IPS-NIHi11 (cell line): ENCODE measurements at places on chromosomes 1 and 21.

- no peak for DNase-seq
Observed at GRCh38 chr1:46219551-46220520, 16.7 kb downstream of the LURAP1 start.

DNA sequence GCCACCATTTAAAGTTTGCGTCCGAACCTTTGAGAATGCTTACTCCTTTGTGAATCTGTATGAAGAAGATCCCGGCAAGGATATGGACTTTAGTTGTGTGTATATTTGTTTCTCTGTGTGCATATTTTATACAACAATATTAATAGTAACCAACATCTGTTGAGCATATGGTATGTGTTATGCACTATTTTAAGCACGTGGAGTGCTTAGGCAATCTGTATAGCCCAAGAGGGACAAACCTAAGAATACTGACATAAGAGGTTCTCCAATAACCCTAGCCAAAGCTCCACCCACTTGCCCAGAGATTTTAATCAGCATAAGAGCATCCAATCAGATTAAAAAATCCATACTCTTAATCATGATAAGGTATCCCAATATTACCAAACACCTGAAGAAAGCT lies 92.7 kb downstream of the MAB21L3 start:
- DNase-seq: no peak

DNA sequence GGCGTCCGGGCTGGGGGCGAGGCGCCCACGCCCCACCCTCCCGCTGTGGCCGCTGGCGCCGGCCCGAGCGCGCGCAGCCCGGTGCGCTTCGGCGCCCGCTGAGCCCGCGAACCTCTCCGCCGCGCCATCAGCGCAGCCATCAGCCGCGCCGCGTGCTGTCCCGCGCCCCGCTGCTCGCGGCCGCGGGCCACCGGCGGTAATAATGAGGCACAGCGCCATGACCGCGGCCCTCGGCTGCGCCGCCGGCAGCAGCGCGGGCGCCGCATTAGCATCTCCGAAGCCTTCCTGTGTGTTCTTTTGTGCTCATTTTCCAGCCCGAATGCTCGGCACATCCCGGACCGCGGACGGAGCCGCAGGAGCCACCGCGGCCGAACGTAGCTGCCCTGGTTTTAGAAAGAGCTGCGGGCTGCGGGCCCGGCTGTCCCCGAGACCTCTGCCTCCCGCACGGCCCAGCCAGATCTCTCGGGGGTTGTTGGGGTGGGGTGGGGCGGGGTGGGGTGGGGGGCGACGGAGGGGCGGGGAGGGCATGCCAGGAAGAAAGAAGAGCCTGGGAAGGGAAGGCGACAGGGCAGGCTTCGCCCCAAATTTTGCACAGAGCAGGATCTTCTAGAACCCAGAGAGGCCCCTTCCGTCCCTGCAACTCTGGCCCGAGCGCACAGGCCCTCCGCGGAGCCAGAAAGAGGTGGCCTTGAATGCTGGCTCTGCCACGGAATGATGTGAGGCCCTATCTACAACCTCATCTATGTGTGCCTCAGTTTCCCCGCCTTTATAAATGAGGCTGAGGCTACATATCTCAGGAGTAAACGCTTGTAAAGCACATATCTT lies 55.3 kb downstream of the RRAGC start:
- DNase-seq: peak; percentile 83

GRCh38 chr21:33030633-33031032 lies 4.9 kb downstream of the OLIG2 start:
- no peak for DNase-seq

- no peak for DNase-seq
Observed at GRCh38 chr21:34522284-34522683, 10.3 kb upstream of the KCNE1 start.

DNA sequence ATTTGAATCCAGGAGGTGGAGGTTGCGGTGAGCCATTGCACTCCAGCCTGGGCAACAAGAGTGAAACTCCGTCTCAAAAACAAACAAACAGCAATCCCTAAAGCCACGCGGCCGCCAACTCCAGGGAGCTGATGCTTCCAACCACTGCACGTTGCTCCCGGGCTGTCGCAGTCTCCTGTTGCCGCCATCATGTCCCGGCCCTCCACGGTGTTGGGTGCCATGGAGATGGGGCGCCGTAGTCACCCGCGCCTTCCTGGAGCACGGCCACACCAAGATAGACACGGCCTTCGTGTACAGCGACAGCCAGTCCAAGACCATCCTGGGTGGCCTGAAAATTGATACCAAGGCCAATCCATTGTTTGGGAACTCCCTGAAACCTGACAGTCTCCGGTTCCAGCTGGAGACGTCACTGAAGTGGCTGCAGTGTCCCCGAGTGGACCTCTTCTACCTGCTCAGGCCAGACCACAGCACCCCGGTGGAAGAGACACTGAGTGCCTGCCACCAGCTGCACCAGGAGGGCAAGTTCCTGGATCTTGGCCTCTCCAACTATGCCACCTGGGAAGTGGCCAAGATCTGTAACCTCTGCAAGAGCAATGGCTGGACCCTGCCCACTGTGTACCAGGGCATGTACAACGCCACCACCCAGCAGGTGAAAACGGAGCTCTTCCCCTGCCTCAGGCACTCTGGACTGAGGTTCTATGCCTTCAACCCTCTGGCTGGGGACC lies 32.6 kb downstream of the SLC16A1 start:
- no peak for DNase-seq

- no peak for DNase-seq
Observed at GRCh38 chr21:34907461-34908418, 141.4 kb downstream of the RUNX1 start.

DNA sequence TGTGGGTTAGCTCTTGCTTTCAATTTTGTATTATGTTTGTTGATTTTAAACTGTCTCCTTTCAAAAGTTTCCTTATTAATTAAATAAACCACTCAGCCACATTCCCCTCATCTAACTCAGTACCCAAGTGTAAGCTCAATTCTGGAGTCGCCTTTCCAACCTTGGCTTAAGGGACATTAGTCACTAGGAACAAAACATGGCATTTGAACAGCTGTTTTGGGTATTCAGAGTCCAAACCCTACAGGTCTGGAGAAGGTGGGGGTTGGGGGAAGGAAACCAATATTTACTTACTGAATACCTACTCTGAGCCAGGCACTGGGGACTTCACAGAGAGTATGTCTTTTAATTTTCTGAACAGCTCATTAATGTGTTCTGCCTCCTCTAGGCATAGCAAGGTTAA lies 117.2 kb upstream of the JUN start:
- no peak for DNase-seq

DNA sequence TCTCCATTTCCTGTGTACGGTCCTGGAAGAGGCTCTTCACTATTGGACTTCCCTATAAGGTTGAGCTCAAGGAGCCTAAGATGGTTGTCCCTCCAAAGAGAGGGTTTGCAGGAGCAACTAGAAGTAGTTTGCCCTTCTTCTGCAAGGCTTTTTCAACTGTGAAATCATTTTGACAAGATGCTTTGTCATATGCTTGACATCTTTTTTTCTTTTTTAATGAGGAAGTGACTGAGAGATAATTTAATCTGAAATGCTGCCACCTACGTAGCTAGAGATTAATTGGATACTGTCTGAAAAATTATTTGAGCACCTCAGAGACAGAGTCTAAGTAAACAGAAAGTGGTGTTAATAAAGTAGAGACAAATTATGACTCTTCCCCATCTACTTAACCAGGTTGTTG lies 97.0 kb downstream of the CHRM3 start:
- no peak for DNase-seq

DNA sequence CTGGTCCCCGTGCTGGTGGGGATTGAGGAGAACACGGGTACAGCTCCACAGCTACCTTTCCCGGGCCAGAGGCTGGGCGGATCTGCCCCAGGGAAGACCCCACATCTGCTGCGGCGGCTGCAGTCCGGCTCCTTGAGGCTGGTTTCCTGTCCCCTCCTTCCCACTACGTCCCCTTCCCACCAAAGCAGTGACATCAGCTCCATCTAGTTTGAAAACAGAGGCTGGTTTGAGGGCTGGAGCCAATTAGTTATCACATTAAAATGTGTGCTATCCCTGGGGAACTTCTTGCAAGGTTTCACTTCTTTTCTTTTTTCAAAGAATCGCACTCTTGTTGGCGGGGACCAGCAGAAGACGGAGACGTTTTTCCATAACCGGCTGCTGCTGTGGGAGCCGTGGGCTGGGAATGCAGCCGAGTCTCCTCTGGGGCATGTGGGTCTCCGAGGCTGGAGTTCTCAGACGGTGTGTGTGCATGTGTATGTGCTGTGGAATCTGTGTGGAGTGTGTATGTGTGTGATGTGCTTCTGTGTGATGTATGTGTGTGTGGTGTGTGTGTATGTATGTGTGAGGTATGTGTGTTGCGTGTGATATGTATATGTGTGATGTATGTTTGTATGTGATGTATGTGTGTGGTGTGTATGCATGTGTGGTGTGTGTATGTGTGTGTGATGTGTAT lies 8.9 kb upstream of the PCBP3 start:
- DNase-seq: no peak

DNA sequence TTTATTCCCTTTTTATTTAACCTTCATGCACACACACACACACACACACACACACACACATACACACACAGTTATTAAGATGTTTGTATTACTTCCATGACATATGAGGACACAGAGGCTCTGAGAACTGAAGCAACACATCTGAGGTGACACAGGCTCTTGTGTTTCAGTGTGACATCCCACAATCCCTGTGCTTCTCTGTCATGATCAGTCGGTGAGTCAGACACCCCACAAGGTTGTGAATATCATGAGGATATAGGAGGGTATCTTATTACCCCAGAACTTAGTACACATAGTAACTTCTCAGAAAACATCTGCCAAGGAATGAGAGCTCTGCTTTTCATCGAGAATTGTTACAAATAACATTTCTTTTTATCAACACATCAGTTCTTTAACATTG lies 459.3 kb downstream of the PLPP3 start:
- DNase-seq: no peak

DNA sequence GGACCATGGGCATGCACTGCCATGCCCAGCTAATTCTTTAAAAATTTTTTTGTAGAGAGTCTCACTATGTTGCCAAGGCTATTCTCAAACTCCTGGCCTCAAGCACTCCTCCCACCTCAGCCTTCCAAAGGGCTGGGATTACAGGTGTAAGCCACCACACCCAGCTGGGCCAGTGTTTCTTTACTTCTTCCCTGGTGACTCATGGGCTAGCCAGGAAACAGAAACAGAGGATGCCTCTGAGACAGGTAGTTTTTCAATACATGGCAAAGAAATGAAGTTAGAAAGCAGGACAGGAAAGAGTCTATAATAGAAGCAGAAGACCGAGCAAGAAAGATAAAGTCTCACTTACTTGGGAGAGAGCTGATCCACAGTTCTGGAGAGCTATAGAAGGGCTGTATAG lies 7.6 kb upstream of the C1orf74 start:
- no peak for DNase-seq

DNA sequence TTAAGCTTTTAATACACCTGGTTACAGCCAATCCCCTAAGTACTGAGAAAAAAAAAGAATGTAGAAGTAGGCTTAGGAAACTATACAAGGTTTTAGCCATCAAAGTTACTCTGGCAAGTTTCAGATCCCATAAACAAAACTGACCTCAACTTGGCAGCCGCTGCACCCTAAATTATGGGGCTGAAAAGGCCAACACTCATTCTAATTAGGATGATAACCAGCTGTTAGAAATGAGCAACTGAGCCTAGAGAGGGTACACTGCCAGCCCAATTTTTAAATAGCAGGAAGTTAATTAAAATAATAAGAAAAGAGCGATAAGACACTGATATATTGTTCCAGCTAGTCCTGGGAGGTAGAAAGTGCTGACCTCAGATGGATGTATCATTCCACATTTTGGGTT lies 105.7 kb upstream of the VAV3 start:
- no peak for DNase-seq

DNA sequence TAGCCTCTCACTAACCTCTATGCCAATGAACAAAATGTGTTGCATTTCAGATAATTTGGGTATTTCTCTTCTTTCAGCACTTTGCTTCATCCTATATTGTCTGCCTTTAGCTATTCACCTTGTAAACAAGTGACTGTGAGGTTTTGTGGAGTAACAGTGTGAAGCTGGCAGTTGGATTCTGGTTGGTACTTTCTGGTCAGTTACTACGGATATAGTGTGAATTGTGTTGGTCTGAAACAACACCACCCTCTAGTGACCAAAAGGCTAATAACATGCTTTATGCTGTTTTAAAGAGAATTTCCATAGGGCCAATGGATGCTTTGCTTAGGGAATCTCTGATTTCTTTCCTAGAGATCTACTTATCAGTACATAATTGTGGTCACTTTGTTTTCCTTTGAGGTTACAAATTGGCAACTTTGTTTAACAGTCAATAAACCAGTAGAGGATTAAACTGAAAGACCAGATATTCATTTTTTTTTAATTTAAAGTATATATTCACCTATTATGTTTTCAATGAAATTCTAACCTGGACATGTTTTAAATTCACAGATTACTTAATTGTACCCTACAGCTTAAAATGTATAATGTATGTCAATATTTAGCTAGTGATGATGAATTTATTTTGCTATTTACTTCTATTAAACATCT lies 2.5 kb upstream of the PTGER3 start:
- peak; percentile 58 for DNase-seq

- no peak for DNase-seq
Observed at GRCh38 chr21:23445307-23445706, 2162.0 kb downstream of the MRPL39 start.

GRCh38 chr1:240973875-240974274 lies 361.9 kb upstream of the GREM2 start:
- no peak for DNase-seq

- DNase-seq: no peak
Observed at GRCh38 chr1:21887796-21888195, 49.3 kb downstream of the HSPG2 start.

DNA sequence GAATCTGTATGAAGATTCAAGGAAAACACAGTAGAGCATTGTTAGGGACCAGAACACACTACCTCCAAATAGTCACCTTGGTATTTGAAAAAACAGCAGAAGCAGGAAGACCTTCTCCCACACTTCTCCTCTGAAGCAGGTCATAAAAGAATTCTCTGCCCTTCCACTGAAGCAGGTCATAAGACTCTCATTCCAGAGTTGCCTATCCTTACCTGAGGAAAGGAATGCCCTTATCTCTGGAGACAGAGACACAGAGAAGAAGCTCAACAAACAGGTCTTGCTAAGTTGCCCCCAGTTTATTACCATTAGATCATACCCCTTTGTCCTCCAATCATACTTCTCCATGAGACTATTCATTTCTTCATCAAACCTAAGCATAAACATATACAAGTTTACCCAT lies 225.8 kb upstream of the TNR start:
- DNase-seq: no peak

GRCh38 chr1:115840605-115841460 lies at the start of gene NHLH2:
NHLH2 (minus strand) TSS chr1:115841126; CDS start chr1:115838372, 2,754 bp downstream.
- DNase-seq: no peak

DNA sequence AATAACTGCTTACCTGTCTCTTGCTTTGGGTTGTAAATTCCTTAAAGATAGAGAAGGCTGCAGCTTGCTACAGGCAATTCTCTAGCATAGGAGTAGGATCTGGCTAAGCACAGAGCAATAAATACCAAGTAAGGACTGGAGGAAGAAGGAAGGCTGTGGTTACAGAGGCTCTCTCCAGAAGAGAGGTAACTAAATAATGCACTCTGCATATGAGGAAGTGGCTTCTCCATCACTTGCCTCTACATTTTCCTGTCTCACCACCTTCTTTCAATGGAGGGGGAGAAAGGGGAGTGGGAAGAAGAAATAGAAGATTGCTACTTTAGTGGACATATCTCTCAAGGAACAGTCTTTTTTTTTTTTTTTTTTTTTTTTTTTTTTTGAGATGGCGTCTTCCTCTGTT lies 60.9 kb upstream of the LAX1 start:
- DNase-seq: no peak

GRCh38 chr1:154821083-154821482 lies 49.0 kb downstream of the KCNN3 start:
- DNase-seq: no peak
